ENCODE measurements at places on chromosomes 5 and 9. TPM values are rescaled to one million over a fixed set of nuclear protein-coding genes. Genes with fewer than 3 reads are reported as not detected.

The PIP5K1B gene
- 8.2 TPM for total RNA-seq

The PCDHB10 gene
- total RNA-seq = 7.7 TPM

The VAV2 gene
- 25.4 TPM for total RNA-seq

DNA sequence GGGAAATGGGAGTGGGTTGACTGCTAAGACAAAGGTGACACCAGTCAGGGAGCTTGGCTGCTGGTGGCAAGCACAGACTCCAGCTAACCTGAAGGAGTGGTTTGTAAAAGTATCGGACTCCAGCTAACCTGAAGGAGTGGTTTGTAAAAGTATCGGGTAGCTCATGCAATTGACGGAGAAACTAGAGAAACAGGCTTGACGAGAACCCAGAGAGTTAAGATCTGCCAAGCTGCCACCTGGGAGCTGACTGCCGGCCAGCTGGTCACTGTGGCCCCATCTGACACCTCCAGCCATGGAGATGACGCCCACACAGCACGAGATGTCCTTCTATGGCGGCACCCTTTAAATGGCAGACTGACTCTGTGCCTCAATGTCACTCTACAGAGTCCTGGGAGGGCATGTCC, 28.3 kb upstream of the CRB2 start:
- no peaks in the 10 kb centered on the region for H3K36me3 ChIP-seq
- H3K27me3 ChIP-seq = no peaks in the 10 kb centered on the region
- no peak overlapping the region for H3K27ac ChIP-seq
- no peak overlapping the region for H3K4me3 ChIP-seq
- no peaks in the 10 kb centered on the region for H3K4me1 ChIP-seq

- no peaks in the 10 kb centered on the region for H3K36me3 ChIP-seq
- no peak for DNase-seq
- H3K27ac ChIP-seq = no peak overlapping the region
- no peaks in the 10 kb centered on the region for H3K27me3 ChIP-seq
- H3K4me1 ChIP-seq = peaks cover 3% of the 10 kb centered on the region
- H3K4me3 ChIP-seq = no peak overlapping the region
Observed at GRCh38 chr5:15700373-15700772, 200.4 kb downstream of the FBXL7 start.

DNA sequence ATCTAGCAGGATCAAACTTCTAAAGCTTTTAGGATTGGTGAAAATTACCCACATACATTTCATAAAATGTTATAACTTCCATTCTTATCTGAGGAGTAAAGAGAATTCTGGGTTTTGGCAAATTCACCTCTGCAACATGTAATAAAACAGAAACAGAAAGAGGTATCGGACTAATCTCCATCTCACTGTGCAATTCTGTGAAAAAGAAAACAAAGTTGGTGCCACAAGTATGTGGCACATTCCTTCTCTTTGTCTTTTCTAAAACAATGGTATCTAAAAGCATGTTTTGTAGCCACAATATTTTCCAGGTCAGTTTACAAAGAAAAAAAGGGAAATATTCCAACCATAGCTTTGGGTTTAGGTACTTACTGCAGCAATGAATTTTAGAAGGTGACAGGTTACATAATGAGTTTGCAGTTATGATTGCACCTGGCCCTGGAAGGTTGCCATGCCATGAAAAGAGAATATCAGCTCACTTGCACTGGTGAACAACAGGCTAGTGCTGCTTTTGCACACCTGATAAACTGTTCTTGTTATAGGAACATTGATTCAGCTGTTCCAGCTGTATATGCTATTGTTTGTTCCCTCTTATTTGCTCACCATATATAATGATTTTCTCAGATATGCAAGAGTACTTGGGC, 491.3 kb upstream of the MEF2C start:
- H3K27ac ChIP-seq = no peak overlapping the region
- no peaks in the 10 kb centered on the region for H3K36me3 ChIP-seq
- no peak overlapping the region for H3K4me3 ChIP-seq
- DNase-seq = no peak

DNA sequence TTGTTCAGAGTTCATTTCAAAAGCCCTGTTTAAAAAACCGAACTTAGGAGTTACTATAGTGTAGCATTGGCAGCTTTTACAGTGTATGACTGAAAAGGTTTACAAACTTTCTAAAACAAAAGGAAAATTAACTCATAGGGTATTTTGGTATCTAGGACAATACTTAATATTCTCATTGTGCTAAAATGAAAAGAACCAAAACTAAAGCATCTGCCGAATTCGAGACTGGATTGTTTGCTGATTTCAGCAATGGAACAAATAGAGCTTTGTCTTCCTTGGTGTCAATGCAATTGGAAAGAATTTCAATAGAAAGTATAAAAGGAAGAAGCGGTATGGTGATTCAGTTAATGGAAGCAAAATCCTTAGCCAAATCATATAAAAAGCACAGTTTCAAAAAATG, 254.1 kb downstream of the SLF1 start:
- H3K36me3 ChIP-seq = no peaks in the 10 kb centered on the region
- no peak overlapping the region for H3K27ac ChIP-seq
- no peaks in the 10 kb centered on the region for H3K27me3 ChIP-seq
- no peaks in the 10 kb centered on the region for H3K4me1 ChIP-seq
- no peak overlapping the region for H3K4me3 ChIP-seq

DNA sequence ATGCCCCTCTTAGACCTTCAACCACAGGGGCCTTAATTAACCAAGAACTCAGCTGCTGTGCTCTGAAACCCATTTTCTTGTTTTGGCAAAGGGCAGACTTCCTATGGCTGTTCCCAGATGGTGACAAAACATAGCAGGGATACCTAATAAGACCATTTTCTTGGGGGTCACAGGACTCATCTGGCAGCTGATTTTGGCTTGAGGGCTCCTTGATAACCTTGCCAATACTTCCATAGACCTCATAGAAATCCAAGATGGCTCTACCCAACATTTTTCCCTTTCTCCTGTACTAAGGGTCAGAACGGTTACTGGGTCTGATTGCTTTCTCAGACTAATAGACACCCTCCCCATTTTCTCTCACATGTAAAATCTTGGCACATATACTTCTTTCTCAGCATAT, 757.7 kb upstream of the SEMA6A start:
- no peaks in the 10 kb centered on the region for H3K4me1 ChIP-seq
- H3K27me3 ChIP-seq = no peaks in the 10 kb centered on the region
- no peak for DNase-seq
- no peak overlapping the region for H3K27ac ChIP-seq
- H3K4me3 ChIP-seq = no peak overlapping the region

- H3K27me3 ChIP-seq = no peaks in the 10 kb centered on the region
- no peak overlapping the region for H3K4me3 ChIP-seq
- no peak for DNase-seq
- H3K4me1 ChIP-seq = no peaks in the 10 kb centered on the region
Observed at GRCh38 chr5:172505845-172506244, 51.5 kb upstream of the SH3PXD2B start.

Data from aorta (tissue), 5 donors.